ENCODE measurements at places on chromosomes 1 and 21. TPM values are rescaled to one million over a fixed set of nuclear protein-coding genes. Genes with fewer than 3 reads are reported as not detected.

Gene TAL1
- total RNA-seq = under 0.01 TPM

Gene HRNR
- not detected for total RNA-seq

Gene FAM177B
- not detected for total RNA-seq

Gene FAM151A
- not detected for total RNA-seq

Gene TNFAIP8L2
- not detected for total RNA-seq
